ENCODE measurements at places on chromosomes 1 and 21.

- DNase-seq: no peak
Observed at GRCh38 chr1:30782361-30783255, 25.0 kb upstream of the LAPTM5 start.

- no peak for DNase-seq
Observed at GRCh38 chr1:228210712-228211530, 3.1 kb downstream of the OBSCN start.

GRCh38 chr1:222065234-222065633, 323.3 kb upstream of the DUSP10 start:
- DNase-seq: no peak

DNA sequence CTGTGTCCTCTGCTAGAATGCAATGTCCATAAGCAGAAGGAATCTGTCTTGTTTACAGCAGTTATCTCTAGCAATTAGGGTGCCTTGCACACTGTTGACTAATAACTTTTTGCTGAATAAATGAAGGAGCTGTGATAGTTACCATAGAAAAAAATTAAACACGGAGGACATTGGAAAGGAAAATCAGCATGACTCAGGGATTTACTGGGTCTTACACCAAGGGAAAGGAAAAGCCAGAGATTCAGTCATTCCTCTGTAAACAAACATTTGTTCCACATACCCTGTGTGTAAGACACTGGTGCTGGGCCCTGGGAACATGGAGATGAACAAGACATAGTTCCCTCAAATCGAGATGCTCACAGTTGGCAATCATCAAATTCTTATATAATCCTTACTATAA, 183.3 kb downstream of the PTGER3 start:
- DNase-seq: no peak

- DNase-seq: no peak
Observed at GRCh38 chr21:38297871-38298270, 41.1 kb downstream of the KCNJ15 start.

DNA sequence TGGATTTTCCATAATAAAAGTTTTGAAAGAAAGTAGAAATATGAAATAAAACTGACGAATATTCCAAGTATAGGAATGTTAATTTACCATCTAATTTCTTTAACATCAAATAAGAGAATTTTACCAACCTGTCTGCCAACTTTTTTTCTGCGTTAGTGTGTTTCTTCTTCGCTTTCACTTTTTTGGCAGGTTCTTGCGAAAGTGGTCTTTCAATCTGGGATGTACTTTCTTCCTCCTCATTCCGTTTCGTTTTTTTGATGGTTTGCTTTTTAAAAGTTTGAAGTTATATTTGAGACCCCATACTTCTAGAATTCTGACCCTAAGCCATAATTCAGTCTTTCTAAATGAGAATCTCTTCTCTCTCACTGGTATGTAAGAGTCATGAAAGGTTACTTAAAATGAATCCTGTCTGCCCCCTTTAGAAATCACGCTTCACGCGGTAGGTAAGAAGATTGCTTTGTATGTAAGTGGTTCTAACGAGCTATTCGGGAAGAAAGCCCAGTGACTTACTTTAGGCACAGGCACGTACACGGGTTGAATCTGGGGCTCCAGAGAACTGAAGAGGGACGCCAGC, 580 bp downstream of the RBM34 start:
- DNase-seq: peak; percentile 6
